ENCODE measurements at places on chromosomes 5 and 9.

GRCh38 chr5:123269851-123270250 lies 153.4 kb downstream of the CEP120 start:
- no peak for DNase-seq

- DNase-seq = no peak
Measured at GRCh38 chr5:109907731-109908130, 218.0 kb downstream of the MAN2A1 start.

DNA sequence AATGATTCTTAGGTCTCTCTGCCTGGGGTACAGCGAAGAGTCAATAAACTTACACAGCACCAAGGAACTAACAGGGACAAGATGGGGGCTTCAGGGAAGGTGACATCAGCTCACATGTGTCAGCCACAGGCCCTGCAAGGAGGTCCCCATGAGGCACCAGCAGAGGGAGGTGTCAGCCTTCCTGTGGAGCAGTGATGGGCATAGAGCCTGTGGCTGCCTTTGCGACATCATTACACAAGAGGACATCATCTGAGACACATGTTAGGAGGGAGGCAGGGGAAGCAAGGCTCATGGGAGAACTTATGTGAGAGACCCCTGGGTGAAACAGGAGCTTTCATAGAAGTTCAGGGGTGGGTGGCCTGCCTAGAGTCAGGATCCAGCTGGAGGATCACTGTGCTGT lies 389.6 kb downstream of the SEMA5A start:
- no peak for DNase-seq

- DNase-seq = no peak
Measured at GRCh38 chr9:132948482-132949050, 4.2 kb upstream of the TSC1 start.

DNA sequence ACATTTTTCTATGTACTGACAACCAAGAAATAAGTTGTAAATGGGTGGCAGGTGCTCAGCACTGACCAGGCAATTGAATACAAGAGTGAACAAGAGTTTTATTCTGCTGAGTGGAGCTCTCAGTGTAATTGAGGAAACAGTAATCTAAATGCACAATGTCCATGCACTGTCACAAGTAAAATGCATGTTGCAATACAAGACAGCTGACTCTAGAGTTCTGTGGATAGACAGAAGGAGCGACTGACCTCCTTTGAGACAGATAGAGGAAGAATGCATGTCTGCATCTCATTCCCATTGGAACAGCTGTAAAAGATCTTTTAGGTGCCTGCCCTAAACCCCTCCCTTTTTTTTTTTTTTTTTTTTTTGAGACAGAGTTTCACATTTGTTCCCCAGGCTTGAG lies 299.0 kb downstream of the FBXL7 start:
- no peak for DNase-seq

DNA sequence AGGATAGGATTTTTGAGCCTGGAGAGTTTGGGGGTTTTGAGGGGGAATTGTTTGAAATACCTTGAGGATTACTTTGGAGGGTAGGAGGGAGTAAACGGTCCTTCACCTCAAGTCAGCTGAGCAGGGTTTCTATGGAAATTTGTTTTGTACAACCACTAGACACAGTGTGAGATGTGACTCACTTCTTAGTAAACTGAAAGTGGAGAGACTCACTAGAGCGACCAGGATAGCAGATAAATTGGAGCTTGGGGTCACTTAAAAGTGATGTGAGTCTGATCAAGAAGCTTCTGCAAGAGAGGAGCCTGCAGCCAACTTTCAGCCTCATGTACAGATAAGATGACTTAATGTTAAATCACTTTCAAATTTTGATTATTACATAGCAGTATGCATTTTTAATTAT lies 1945.9 kb upstream of the NUDT12 start:
- no peak for DNase-seq

DNA sequence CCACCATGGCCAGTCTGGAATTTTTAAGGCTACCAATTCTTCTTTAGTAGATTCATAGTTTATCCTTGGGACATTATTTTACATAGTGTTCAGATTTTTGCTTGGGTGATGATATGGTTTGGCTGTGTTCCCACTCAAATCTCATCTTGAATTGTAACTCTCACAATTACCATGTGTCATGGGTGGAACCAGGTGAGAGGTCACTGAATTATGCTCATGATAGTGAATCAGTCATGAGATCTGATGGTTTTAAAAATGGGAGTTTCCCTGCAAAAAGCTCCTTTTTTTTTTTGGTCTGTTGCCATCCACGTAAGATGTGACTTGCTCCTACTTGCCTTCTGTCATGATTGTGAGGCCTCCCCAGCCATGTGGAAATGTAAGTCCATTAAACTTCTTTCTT lies 163.9 kb downstream of the GABRG2 start:
- no peak for DNase-seq

DNA sequence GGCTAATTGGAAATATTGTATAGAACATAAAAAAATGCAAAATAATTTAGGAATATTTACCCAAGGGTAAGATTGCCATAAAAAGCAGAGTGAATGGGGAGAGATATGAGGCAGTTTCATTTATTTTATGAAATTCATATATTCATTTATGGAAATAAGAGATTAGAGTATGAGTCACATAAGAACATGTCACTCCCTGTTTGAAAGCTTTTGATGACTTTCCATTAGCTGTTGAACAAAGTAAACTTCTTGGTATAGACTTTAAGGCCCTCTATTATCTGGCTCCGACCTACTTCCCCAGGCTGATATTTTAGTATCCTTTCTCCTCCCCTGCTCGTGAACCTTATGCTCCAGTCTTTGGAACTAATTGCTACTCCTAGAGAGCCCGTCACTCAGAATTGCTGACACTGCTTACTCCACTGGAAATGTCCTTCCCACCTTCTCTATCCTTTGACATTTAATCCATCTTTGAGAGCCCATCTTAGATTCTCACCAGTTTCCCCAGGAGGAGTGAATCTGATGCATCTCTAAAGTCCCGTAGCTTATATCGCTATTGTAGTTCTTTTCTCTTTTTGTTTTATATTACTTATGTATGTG lies 8.9 kb upstream of the ACTBL2 start:
- no peak for DNase-seq

DNA sequence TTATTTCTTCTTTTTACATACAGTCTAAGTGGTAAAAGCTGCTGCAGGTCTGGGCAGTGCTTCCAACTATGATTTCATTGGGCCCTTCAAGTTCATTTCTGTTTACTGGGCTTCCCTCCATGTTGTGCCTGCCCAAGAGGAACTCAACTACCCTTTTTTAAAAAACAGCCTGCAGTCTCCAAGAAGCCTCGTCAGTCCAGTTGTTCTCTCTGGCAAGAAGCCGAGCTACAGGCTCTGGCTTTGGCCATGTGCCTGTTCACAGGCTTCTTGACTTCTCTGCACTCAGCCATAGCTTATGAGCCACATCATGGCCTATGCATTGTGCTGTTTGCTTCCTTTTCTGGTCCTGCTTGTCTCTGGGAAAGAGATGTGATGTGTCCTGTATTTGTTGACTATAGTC lies 119.7 kb upstream of the PJA2 start:
- DNase-seq = no peak

- no peak for DNase-seq
Measured at GRCh38 chr9:72383978-72384709, 19.1 kb upstream of the ZFAND5 start.

GRCh38 chr9:137972988-137973470 lies 95.4 kb downstream of the CACNA1B start:
- DNase-seq = no peak

- DNase-seq = no peak
Measured at GRCh38 chr5:44189255-44189654, 200.0 kb downstream of the FGF10 start.

- DNase-seq = no peak
Measured at GRCh38 chr9:21070171-21070571, 7.6 kb downstream of the IFNB1 start.

Measured in GM18507 (cell line).